Activated T-cell treated with anti-CD3 and anti-CD28 coated beads, Interleukin-2, amount 50 U/mL, for 1 hour (primary cell): ENCODE measurements at places on chromosomes 5 and 9.

DNA sequence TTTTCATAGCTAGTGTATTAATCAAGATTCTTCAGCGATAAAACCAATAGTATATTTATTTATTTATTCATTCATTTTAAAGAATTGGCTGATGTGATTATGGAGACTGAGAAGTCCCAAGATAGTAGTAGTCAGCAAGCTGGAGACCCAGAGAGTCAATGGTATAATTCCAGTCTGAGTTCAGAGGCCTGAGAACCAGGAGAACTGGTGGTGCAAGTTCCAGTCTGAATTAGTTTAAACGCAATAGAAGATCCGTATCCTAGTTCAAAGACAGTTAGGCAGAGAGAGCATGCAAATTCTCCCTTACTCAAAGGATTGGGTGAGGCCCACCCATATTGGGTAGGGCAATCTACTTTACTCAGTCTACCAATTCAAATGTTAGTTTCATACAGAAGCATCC is 364.2 kb upstream of the RPS23 start:
- DNase-seq = no peak

GRCh38 chr9:115106642-115107041 is 11.3 kb downstream of the TNC start:
- no peak for DNase-seq

- DNase-seq = no peak
Observed at GRCh38 chr9:127415141-127415540, 9.0 kb upstream of the ZNF79 start.

DNA sequence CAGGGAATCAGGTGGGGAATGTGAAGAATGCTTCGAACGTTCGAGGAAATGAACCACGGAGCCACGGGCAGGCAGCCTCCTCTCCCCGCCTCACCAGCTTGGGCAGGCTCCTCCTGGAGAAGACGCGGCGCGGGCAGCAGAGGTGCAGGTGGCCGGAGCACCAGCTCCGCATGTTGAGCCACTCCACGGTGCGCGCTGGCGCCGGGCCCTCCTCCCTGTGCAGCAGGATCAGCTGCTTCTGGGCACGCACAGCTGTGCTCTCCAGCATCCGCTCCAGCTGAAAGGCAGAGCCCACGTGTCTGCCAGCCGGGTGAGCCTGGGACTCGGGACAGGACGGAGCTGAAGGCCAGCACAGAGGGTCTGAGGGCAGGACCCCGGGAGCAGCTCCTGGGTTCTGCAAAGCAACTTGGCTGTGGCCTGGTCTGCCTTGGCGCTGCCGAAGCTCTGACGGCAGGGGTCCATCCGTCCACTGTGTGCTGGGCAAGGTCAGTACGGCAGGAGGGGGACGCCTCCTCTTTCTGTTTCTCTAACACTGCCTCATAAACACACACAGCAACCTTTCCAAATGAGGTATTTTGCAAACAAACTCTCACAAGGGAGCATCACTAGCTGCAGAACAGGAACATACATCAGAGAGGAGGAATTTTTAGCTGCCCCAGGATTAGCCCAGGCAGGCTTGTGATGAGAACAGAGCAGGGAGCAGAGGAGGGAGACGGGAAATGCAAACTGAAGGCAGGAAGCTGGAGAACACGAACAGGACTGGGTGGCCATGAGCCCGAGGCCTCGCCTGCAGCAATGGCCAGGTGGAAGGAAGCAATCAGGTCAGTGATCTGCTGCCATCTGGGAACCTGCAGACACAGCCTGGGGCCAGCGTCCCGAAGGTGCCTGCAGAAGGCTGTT is 20.1 kb upstream of the NSMF start:
- DNase-seq = no peak

DNA sequence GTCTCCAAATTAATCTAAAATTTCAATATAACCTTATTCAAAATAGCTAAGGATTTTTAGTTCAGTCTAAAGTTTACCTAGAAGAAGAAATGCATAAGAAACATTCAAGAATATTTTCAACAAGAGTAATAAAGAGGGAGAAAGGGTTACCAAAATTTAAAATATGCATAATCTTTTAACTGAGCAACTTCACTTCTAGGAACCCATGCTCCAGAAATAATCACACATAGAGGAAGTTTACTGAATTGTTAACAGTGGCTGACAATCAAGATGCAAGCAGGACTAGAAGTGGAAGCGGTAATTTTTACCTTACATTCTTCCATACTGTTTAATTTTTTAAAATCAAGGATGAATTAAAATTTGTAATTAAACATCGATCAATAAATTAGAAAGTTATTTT is 1.9 kb downstream of the PJA2 start:
- DNase-seq = no peak

- DNase-seq = no peak
Observed at GRCh38 chr5:172626031-172626581, 15.0 kb upstream of the NEURL1B start.

DNA sequence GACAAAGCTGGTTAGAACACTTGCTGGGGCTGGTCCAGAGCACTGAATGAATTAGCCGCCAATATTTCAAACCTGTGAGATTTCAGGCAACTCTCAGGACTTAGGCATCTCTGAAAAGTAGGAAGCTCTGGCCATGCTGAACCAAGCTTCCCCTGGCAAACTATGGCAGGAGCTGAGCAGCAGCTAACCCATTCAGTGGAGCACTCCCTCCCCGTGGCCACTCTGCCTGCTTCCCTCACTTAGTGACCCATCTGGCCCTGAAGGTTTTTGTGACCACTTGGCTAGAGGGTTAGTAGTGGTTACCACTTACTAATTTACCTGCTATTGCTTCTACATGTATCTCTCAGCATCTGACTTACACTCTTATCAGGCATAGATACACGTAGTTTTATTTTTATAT is 25.5 kb downstream of the FOXI1 start:
- no peak for DNase-seq

DNA sequence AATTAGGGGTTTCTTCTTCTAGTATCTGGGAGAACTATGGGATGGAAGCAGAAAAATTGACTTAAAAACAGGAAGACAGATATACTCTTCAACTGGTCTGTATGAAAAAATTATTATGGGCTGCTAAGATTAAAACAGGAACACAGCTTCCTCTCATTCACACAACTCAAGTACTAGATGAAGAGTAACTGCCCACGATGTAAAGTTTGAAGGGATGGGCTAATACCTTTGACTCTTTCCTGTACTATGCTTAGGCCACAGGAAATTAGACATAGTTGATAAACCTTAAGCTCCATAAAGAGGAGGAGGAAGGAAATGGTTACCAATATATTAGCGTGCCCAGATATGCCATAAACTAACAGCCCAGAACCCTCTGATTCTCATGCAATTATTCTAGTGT is 88.6 kb downstream of the ANKRD31 start:
- DNase-seq = no peak

DNA sequence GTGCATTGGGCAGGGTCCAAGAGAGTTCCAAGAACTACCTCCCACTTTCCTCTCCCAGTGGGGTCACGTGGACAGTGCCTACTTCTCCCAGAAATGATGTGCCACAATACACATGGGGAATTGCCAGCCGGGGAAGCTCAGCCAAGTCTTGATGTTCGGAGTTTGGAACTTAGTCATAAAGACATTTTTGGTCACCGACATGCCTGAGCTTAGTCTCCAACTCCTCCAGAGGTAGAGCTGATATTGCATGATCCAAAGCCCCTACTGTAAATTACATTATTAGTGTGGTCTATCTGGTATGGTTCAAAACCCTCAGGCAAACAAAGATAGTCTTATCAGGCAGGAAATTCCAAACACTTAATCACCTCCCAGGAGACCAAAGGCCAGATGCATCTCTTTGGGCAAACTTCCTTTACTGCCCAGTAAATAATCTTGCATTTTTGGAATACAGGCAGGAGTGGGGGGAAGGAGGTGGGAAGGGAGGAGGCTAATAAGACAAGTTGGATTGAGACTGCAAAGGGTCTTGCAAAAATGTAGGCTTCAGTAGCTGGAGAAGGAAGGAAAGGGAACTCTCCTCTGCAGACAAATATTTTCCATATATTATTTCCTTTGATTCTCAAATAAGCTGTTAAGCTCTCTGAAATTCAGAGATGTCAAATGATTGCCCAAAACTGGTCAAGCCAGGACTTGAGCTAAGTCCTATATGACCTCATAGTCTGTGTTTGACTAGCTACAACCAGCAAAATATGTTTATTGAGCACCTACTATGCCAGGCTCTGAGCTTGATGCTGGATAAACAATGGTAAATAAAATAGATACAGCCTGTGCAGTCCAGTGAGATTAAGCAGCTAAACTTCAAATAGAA is 99.4 kb downstream of the DRD1 start:
- DNase-seq = no peak

DNA sequence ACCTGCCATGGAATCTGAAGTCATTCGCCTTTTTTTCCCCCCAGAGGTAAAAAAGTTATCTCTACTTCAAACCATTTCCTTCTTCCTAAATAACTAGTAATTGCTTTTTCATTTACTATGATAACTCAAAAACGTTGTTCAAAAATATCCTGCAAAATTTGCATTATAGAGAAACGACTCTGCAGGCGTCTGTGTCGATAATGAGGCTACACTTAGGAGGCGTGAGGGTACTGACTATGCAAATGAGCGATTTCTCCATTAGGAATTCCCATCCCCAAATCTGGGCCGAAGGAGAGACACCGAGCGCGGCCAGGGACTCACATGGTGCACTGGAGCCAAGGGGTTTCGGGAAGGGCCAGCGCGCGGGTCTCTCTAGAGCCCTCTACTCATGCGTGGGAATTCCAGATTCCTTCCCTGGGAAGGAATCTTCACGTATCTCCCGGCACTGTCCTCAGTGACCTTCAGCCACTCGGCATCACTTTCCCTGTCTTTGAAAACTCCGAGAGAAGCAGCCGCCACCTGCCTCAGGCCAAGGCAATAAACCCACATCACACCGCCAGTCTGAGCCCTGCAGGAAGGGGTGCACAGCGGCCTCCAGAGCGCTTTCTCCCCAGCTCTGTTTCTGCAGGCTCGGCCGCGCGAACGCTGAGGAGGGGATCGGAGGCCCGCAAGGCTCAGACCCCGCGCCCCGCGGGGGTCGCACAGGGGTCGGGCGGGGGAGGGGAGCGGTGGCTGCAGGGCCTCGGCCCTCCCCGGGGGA is 718 bp upstream of the DENND4C start:
- no peak for DNase-seq

DNA sequence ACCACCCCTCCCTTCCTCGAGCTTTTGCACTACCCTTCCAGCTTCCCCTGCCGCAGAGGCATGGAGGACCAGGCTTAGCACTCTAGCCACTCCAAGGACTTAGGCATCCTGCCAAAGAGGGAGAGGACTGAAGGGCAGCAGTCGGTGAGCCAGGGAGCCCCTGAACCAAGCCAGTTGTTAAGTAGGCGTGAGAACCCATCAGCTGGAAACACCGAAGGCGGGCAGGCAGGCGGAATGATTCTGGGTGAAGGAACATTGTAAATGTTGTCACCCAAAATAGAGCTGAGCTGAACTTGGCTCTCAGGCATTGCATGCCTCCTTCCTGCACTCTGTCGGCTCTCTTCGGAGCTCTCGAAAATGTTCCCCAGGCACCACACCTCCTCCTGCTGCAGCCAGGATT is 42.8 kb downstream of the NRG2 start:
- no peak for DNase-seq

- no peak for DNase-seq
Observed at GRCh38 chr5:160173-160510, 31.2 kb upstream of the LRRC14B start.

- DNase-seq = no peak
Observed at GRCh38 chr9:21465859-21466518, 16.1 kb downstream of the IFNE start.

GRCh38 chr5:154366353-154366752 is 79.4 kb upstream of the SAP30L start:
- DNase-seq = no peak

DNA sequence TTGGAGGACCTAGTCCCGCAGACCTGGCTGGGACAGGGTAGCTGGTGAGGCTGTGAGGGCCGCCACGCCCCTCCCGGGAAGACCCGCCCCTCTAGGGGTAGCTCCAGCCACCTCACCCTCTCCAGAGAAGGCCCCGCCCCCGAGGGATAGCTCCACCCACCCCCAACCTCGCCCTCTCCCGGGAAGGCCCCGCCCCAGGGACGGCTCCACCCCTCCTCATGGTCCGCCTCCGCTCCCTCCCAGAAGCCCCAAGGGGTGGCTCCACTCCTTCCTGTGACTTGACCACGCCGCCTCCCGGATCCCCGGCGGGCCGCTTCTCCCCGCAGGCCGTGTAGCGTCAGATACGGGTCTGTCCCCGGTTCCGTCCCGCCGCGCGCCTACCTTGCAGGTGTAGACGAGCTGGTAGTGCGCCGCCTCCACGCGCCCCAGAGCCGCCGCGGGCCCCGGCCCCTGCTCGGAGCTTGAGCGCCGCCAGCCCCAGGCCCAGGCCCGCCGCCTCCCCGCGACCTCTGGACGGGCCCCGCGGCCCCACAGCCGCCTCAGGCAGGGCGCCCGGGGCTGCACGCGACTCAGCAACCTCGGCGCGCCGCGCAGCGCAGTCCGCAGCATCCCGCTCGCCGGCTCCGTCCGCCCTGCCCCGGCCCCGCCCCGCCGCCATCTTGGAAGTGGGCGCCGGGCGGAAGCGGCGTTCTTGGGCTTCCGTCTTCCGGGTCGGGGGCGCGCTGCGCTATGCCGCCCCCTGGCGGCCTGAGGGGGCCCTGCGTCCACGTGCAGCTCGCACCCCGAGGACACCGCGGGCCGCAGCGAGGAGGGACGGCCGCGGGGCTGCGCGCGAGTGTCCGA is at the start of gene DNLZ:
Gene DNLZ, minus strand, starts transcription at position 639 of the 843 bp plus-strand sequence. Its CDS starts 30 bp downstream, at position 609.
- DNase-seq = peak; percentile 94

DNA sequence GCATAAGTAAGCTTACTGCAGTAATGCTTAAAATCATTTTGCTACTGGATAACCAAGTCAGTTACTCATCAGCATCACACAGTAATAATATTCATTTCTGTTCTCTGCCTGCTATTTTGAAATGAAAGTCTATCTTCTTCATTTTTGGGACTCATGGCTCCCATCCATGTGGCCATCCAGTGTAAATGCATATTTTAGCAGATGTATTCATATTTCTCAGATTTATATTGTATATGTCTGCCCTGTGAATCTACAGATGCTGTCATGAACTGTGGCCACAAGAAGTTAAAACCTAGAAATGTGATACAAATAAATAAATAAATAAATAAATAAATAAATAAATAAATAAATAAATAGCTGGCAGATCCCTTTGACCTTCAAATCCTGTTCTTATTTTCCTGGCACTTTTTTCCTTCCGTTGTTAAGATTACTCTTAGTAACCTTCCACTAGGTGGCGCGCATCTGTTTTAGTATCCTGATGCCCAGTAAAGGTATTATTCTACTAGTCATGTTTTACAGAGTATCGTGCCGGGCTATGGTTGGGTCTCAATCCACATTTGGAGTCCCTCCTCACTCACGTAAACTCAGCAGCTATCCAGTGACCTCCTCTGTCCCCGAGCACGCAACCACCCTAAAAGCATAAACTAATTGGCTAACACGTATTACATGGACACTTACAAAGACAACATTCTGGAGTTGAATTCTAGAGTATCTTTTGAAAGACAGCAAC is 79.2 kb upstream of the IL7R start:
- DNase-seq = peak; percentile 64

- no peak for DNase-seq
Observed at GRCh38 chr9:79695531-79696175, 123.9 kb downstream of the TLE4 start.

GRCh38 chr5:79407591-79407990 is 106.3 kb downstream of the HOMER1 start:
- DNase-seq = no peak
